ENCODE measurements at places on chromosomes 3 and 15.

DNA sequence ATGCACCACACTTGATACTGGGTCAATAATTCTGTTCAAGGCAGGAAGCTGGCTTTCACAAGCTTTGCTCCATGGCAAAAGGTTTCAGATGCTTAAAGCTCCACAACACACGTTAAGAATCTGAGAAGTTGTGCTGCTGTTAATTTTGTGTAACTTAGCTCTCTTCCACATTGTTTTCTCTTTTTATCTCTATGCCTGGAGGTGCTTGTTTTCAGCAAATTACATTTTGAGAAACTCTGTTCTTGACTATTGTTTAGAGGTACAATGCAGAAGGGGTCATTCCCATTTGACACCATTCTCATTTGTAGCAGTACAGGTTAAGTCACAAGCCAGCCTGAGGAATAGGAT is 156.0 kb downstream of the FNDC3B start:
- no peak for DNase-seq

DNA sequence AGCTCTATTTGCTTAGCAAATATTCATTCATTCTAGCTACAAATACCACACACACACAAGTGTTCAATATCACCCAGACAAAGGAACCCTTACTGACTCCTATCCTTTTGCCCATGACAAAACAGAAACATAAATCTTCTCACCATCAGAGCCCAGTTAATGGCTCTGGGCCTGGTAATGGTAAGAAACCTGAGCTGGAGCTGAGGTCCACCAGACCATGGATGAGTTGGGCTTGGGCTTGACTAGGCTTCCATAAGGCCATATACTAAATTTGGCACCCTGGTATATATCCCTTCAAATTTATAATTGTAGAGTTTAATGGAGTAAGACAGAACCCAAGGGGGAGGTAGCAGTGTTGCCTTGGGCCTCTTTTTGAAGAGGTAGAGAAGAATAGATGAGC is 29.4 kb downstream of the GPR176 start:
- no peak for DNase-seq

GRCh38 chr15:84009616-84010015 is 226.0 kb upstream of the GOLGA6L4 start:
- no peak for DNase-seq

DNA sequence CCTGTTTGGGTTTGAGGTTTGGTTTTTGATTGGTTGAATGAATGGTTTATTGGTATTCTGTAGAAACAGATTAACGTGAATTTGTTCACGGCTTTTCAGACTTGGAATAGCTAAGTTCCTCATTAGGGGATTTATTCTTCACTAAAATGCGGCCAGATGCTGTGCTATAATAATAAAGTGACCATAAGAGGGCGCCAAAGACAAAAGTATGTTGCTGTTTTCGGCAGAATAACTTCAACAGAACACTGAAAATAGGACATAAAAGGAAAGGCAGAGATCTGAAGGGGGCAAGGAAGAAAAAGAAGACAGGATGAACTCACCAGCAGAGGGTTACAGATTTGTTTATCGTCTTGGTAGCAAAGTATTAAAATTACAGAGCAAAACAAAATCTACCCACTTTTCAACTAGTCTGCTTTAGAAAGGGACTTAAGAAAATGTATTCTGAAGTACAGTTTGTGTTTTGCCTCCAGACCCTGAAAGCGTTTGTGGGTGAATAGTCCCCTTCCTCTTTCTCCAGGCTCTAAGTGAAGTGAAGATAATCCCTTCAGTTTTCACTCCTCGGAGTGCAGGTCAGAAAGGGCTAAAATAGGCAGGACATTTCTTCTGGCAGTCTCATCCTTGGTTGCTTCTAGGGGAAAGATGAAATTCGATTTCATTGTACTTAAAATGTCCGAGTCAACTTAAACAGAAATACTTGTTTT is 147.6 kb downstream of the IL20RB start:
- no peak for DNase-seq

- no peak for DNase-seq
These were observed 44.6 kb downstream of the SLC12A1 start for GRCh38 chr15:48250640-48251076.

GRCh38 chr15:64267331-64267973 is 88.5 kb downstream of the CSNK1G1 start:
- no peak for DNase-seq

DNA sequence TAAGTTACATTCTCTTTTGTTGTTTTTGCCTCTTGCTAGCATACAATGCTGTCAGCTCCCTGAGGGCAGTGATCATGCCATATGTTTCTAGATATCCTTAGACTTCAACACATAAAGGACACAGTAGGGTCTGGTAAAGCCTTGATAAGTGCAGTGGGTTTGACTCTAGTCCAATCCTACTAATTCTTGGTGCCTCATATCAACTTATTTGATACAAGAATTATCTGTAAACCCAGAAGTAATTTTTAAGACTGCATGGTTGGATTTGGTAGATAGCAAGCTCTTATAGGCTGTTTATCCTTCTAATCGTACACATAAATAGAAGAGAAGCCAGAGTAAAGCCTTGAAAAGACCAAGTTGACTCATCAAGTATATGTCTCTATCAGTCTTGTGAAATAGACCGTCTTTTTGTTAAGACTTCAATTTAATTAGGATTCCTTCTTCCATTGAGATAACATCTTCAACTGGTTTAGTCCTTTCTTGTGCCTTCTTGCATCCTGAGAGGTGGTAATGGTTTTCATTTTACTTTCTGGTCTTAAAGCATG is 265.6 kb upstream of the CDIN1 start:
- DNase-seq: no peak

DNA sequence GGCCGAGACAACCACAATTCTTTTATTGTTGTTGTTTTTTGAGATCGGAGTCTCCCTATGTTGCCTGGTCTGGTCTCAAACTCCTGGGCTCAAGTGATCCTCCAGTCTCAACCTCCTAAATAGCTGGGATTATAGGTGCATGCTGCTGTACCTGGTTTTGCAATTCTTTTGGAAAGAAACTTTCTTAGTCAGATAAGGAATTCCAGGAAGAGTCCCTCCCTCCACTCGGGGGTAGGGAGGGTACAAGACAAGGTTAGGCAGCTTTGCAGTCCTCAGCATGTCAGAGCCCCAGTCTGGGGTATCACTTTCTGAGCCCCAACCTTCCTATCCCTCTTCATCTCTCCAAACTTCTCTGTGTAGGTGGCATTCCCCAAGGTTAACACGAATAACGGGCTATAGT is 33.8 kb upstream of the FURIN start:
- no peak for DNase-seq

DNA sequence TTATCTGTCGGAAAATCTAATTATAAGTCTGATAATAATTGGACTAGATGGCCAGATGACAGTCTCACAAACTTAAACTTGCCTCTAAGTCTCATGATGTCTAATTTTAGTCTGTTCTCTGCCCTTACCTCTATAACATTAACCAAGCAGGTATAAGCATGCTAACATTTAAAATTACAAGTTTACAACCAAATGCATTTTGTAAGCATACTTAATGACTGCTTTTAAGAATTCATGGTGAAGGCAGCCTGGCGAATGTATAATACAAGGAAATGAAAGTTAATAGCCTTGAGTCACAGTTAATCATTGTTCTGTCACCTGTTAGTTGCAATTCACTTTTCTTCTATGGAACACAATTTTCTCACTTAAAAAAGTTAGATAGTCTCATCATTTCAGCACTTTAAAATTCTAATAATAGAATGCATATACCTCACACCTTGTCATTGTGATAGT is 16.5 kb downstream of the BCHE start:
- no peak for DNase-seq

GRCh38 chr3:125033135-125033534 is 22.7 kb downstream of the HEG1 start:
- no peak for DNase-seq

DNA sequence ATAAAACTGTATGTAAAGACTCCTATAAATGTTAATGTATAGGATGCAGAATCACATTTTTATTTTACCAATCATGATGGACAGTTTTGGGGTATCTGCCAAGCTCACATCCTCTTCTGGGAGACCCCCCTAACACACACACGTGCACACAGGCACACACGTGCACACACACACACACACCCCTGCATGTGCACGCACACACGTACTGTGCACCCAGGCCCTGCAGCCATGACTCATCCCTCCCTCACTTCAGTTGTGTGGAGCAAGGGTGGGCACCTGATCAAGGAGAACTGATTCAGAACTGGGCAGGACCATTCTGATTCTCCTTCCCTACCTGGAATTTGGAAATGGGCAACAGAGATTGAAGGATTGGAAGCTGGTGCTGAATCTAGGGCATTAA is 16.0 kb upstream of the MINDY4B start:
- DNase-seq: no peak

DNA sequence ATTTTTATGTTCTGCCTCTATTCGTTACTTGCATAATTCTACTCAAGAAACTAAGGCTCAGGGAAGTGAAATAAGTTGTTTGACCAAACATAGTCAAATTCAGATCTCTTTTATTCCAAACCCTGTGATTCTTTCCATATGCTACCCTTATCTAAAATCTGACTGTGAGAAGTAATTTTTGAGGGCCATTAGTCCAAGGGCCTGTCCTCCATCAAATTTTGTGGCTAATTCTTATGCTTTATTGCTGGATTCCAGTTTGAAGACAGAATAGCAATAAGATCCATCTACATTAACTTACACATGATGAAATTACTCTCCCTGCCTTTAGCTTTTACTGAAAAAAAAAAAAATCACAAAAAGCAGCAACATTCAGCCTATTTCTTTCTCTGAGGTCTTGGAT is 74.0 kb downstream of the ZIC1 start:
- no peak for DNase-seq

- no peak for DNase-seq
These were observed 66.7 kb upstream of the GOLGA8B start for GRCh38 chr15:34650177-34650576.

DNA sequence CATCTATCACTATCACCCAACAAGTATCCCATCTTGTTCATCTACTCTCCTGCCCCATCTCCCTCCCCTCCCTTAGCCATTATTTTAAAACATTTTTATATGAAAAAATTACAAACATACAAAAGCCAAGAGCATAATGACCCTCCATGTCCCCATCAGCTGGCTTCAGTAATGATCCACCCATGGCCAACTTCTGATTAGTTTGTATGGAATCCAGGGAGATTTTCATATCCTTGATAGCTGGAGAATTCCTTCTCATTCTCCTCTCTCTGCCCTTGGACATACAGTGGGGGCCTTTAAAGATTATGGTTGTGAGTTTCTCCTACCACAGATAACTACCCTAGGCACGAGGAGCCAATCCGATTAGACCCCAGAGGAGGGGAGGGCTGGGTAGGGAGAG is 40.2 kb downstream of the IRAK2 start:
- no peak for DNase-seq

DNA sequence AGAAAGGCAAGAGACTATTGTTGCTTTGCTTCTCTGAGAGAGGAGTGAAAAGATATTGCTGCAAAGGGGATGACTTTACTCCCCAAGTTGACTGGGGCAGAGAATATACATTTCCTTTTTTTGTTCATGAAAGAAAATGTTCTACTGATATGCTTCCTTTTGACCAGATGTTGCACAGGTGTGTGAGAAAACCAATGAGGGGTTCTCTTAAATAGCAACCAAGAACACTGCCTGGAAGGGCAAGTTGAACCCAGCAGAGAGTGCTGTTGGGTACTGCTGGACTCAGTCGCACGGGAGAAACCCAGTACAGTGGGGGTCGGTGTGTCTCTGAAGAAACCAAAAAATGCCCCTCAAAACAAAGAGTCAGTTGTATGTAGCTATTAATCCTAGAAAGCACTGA is 101.2 kb downstream of the CHST2 start:
- DNase-seq: no peak

- no peak for DNase-seq
These were observed 139.1 kb downstream of the SRGAP3 start for GRCh38 chr3:9110316-9110715.
